RPMI7951 (cell line): ENCODE measurements at places on chromosomes 16 and 17. TPM values are rescaled to one million over a fixed set of nuclear protein-coding genes. Genes with fewer than 3 reads are reported as not detected.
A peak's percentile ranks its signal among the peaks of the same experiment; 100 is the strongest.

Gene USP43
- under 0.01 and 0.72 TPM in 2 replicates for total RNA-seq

Gene QRICH2
- total RNA-seq, result 0.48 and 0.59 TPM in 2 replicates

GRCh38 chr17:16415031-16415924 is at the start of gene TRPV2:
Gene TRPV2, plus strand, starts transcription at chr17:16415571. Its CDS starts 2,098 bp downstream, at chr17:16417669.
- DNase-seq, result peak; percentile 31

GRCh38 chr17:72004011-72004427 is 116.8 kb upstream of the SOX9 start:
- DNase-seq, result peak; percentile 59

DNA sequence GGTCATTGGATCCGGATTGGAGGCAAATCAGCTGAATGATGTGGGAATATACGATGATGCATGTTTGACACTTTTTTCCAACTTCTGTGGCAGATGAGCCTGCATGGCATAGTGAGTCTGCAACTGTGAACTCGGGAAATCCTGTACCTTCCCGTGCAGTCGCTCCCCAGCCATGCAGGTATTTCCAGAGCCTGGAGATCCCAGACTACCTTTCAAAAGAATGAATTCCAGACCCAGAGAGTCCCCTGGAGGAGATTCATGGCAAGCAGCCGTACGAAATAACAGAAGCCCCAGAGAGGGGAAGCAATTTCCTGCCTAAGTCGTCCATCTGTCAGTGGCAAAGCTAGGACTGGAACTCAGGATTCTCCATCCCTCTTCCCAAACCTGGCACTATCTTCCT is 75.7 kb upstream of the FAM20A start:
- no peak for DNase-seq
